Kidney (tissue), 22 donors: ENCODE measurements at places on chromosomes 13 and 19. TPM values are rescaled to one million over a fixed set of nuclear protein-coding genes. Genes with fewer than 3 reads are reported as not detected.

GRCh38 chr13:100803091-100803490 is 128.5 kb upstream of the TMTC4 start:
- DNase-seq, result no peak

DNA sequence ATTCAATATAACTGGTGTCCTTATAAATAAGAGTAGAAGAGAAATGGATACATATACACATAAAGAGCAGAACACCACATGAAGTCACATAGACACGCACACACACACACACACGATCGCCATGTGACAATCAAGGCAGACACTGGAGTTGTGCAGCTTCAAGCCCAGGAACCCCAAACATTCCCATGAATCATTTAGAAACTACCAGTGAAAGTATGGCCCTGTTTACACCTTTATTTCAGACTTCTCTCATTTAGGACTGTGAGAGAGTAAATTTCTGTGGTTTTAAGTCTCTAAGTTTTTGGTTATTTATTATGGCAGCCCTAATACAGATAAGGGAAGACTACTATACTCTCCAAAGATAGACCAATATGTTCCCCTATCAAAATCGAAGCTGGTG is 20.4 kb upstream of the TNFSF13B start:
- no peak for DNase-seq

- no peak for DNase-seq
Measured at GRCh38 chr19:18993115-18993514, 40.2 kb downstream of the SUGP2 start.

DNA sequence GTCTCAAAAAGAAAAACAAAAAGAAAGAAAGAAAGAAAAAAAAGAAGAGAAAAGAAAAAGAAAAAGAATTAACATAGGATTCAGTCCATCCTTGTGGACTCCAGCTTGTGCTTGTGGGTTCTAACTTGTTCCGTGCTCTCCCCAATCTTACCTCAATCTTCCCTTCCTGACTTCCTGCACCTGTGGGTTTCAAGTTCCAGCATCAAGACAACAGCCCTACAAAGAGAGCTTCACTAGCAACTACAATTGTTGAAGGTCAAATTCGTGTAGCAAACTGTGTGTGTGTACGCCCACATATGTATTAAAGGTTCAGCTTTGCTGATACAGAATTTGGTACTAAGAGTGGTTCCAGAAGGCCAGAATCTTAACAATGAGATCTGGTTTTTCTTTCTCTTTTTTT is 25.3 kb downstream of the FXYD5 start:
- no peak for DNase-seq

DNA sequence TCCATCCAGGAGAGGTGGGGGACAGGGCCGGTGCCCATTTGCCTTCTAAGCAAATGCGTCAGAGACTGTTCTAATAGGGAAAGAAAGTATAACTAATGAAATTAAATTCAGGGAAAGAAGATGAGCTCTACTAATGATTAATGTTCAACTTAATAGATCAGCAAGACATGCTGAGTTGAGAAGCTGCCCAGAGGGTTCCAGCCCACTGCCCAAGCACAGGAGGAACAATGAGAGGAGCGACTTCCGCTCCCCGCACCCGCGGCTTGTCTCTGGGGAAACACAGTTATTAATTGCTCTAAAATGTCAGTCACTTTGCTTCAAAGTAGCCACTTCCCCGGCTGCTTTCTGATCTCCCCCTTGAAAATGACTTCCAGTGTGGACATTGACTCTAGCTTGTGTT is 331.3 kb downstream of the UQCRFS1 start:
- DNase-seq, result peak; percentile 46

DNA sequence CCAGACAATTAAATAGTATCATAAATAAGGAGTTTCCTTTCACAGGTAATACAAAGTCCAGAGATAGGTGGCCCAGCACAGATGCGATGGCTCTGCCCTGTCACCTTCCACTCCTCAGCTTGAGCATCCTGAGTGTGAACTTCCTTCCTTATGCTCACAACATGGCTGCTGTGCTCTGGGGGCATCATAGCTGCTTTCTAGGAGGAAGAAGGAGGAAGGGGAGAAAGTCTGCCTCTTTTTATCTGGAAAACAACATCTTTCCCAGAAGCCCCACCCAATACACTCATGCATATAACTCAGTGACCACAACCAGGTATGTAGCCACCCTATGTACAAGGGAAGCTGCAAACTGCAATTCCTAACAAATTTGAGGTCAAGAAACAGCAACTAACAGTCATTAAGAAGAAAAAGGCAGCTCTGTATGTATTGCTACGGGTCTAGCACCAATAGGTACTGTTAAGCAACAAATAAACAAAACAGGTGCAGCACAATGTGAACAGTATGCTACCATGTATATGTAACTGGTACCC is 201.2 kb upstream of the UBL3 start:
- DNase-seq, result no peak

EHD2 gene
- 19.4 TPM for polyA plus RNA-seq
